ENCODE measurements at places on chromosomes 5 and 9.

- DNase-seq: no peak
These were observed 27.9 kb downstream of the AGTPBP1 start for GRCh38 chr9:85713897-85714296.

GRCh38 chr9:99762470-99762869 lies 59.2 kb upstream of the NR4A3 start:
- DNase-seq: no peak

DNA sequence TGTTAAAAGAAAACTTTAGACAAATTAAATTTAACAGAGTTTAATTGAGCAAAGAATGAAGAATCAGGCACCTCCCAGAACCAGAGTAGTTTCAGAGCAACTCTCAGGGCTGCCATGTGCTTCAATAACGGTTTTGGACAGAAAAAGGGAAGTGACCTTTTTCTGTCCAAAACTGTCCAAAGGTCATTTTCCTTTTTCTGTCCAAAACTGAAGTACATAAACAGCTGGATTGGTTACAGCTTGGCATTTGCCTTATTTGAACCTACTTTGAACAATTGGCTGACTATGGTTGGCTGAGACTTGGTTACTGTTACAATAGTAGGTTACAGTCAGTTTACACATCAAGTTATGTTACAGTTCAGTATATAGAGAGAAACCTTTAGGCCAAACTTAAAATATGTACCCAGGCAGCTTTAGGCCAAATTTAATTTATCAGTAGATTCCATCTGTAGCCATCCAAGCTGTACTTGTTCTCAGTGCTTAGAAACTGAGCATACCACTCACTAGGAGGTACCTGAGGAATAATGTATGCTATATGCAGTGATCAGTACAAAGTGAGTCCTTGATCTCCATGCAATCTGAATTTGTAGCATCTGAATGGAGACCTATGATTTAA lies 44.0 kb downstream of the C9orf85 start:
- DNase-seq: no peak

GRCh38 chr9:37994639-37995347 lies 74.2 kb downstream of the SHB start:
- no peak for DNase-seq

- DNase-seq: no peak
These were observed 1850.9 kb upstream of the NUDT12 start for GRCh38 chr5:105413406-105413990.

DNA sequence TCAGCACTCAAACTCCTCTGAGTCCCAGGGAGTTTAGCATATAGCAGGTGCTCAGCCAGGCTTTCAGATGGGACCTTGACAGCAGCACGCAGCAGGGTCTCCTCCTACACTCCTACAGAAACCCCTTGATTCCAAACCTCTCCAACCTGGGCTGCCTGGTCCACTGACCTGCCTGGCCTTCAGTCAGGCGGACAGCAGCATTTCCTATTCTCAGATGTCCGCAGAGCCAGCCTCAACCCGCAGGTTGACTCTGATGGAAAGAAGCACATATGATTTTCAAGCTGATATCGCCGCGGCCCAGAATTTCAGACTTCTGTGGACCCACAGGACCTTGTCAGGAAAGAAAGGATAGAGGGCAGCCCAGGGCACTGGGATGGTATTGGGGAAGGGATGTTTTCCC lies 5.3 kb upstream of the SLC25A48 start:
- no peak for DNase-seq

Measured in endothelial cell (in vitro differentiated cells).